ENCODE measurements at places on chromosomes 11 and 22. TPM values are rescaled to one million over a fixed set of nuclear protein-coding genes. Genes with fewer than 3 reads are reported as not detected.

The TRIM51 gene
- total RNA-seq, result not detected

The ACTN3 gene
- under 0.01 TPM for total RNA-seq

The CAPN5 gene
- total RNA-seq, result 17.3 TPM

The HBG1 gene
- not detected for total RNA-seq

The SCT gene
- not detected for total RNA-seq

The NAALADL1 gene
- 10.8 TPM for total RNA-seq
